Fibroblast of skin of left quadriceps (primary cell): ENCODE measurements at places on chromosomes 7 and 10.

DNA sequence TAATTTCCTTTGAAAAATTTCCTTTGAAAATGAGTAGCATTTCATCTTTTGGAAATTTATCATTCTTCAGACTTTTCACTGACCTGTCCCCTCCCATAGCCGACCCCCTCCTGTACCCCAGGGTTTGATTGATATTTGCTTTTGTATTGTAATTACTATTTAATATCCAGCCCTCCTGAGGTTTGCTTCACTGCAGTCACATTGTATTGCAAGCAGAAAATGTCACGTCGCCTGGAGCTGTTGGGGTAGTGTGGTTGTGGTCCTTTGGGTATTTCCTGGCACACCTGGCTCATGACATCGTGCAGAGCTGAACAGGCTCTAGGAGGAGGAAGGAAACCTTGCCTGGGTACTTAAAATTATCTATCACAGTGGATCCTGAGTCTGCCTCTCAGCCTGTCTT is 116.1 kb downstream of the INSYN2A start:
- no peak for DNase-seq

DNA sequence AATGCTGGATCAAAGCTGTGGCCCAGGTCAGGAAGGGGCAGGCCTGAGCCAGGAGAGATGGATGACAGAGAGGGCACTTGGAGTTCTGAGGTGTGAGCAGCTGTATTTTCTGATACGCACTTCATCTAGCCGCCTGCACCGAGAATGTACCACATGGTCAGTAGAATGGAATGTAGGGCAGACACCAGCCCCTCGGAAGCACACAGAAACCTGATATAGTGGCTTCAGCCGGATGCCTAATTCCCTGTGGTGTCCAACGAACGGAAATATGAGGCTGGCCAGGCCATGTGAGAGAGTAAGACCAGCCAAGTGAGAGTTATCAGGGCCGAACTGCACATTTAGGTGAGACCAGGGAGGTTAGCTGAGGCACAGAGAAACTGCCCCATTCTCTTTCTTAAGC is 46.7 kb upstream of the PLCE1 start:
- DNase-seq, result peak; percentile 31

DNA sequence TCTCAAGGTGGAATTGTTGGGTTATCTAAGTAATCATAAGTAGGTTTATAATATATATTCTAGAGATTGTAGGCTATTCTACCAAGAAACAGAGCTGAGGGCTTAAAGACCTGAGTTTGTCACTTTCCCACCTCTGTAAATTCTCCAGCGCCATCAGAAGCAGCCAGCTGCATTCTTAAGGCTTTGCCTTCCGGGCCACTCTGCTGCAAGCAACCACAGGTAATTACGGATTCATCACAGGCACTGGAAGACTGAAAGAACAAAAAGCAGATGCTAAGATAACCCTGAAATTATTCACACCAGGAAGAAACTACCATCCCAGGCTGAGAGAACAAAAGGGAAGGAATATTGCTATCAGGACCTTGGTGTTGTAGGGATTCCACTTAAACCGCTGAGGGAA is 137.8 kb upstream of the JCAD start:
- DNase-seq, result no peak

GRCh38 chr10:122078965-122079795 is 90.2 kb downstream of the TACC2 start:
- no peak for DNase-seq

DNA sequence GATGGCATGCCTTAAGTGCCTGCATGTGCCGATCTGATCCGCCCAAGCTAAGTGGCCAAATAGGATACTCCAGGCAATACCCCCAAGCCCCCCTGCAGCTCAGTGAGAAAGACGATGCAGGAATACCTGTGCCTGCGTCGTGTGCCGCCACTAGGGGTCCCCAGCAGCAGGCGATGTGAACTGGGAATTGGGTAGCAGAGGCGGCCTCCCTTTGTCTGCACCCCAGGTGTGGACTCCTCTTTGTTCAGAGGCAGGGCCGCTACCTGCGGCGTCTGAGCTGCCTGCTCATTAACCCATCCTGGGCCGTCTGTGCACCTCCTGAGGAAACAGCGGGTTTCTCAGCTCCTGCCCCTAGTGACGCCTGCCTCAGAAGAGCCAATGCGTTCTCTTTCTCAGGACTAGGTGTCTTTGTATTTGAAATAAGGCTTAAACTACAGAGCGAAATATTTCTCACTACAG is 4.8 kb upstream of the CHN2 start:
- DNase-seq, result peak; percentile 8

- no peak for DNase-seq
Measured at GRCh38 chr10:12969951-12970350, 31.6 kb downstream of the CCDC3 start.

DNA sequence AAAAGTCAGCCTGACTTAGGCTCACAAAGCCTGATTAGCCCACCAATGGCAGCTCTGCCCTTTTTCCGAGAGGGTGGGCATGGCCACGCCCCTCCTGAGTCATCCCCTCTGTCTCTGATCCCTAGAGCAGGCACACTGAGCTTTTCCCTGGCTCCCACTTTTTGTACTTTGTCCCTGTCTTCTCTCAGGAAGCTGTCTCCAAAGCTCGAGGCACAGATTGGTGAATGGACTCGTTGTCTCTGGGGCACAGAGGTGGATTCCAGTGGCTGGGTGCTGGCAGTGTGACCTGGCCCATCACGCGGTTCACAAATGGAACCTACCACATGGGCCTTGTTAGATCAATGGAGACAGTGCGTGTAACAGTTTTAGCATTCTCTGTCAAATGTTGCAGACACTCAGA is 313.5 kb downstream of the WDR37 start:
- DNase-seq, result no peak

DNA sequence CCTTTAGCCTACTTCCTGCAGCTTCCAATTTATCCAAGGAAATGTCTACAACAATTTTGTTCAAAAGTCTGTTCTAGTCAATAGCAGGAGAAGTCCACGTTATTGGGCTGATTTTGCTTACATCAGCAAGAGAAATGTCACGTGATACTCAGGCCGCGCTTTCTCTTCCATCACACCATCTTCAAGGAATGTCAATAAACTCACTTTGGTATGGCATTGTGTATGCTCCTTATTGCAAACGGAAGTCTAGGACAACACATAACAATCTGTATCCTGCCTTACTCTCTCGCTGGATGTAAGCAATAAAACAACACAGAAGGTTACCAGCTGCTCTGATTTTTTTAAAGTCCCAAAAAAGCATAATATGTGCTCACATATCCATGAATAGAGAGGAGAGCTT is 17.1 kb upstream of the STK17A start:
- peak; percentile 45 for DNase-seq

DNA sequence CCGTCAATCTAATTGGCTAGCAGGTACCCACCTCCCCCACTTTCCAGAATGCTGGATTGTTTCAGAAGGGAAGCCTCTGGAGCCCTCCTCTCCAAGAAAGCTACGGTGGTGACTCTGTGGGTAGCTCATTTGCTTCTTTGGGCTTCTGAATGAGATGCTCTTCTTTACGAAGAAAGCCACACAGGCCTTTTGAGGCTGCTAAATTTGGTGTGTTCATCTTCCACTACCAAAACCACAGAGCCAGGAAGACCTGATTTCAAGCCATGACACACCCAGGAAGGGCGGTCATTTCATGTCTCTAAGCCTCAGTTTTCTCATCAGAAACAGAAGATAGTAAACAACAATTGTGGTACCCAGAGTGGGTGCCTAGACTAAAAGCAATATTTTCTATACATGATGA is 901.2 kb downstream of the KCNMA1 start:
- DNase-seq, result no peak

- no peak for DNase-seq
Measured at GRCh38 chr10:101644002-101644401, 51.0 kb downstream of the FBXW4 start.

DNA sequence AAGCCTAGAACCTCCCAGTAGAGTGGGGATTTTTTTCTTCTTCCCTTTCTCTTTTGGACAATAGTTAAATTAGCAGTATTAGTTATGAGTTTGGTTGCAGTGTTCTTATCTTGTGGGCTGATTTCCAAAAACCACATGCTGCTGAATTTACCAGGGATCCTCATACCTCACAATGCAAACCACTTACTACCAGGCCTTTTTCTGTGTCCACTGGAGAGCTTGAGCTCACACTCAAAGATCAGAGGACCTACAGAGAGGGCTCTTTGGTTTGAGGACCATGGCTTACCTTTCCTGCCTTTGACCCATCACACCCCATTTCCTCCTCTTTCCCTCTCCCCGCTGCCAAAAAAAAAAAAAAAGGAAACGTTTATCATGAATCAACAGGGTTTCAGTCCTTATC is 5.4 kb downstream of the OPN1SW start:
- DNase-seq, result no peak

DNA sequence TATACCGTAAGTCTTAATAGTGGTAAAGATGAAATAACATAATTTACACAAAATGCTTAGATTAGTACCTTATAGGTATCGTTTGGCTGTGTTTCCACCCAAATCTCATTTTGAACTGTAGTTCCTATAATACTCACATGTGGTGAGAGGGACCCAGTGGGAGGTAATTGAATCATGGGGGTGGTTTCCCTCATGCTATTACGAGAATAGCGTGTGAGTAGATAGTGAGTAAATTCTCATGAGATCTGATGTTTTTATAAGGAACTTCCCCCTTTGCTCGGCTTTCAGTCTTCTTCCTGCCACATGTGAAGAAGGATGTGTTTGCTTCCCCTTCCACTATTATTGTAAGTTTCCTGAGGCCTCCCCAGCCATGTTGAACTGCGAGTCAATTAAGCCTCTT is 426.3 kb upstream of the POT1 start:
- no peak for DNase-seq

DNA sequence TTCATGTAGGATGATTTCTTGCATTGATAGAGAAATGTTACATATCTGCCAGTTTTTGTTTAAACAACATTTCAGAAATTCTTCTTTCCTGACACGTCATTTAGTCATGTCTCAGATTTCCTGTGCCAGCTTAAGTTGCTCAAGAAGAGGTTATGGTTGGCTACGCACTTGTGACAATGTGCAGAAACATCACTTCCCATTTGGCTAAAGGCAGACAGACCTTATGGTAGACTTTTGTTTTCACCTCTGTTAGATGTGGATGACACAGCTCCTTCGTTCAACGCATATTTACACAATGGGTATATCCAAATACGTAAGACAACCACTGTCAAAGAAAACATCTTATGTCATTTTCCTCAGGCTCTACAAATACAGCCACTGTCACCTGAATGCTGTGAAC is 125.8 kb downstream of the DOCK4 start:
- peak; percentile 52 for DNase-seq

- no peak for DNase-seq
Measured at GRCh38 chr7:16318989-16319915, 102.1 kb downstream of the CRPPA start.
